Central memory CD4-positive, alpha-beta T cell (primary cell): ENCODE measurements at places on chromosomes 3 and 15.

GRCh38 chr3:188472336-188472735, 318.4 kb downstream of the LPP start:
- DNase-seq, result no peak

- DNase-seq, result no peak
Observed at GRCh38 chr3:49882166-49882565, 12.5 kb upstream of the CAMKV start.

GRCh38 chr3:108088146-108088545, 2.7 kb downstream of the CD47 start:
- no peak for DNase-seq

DNA sequence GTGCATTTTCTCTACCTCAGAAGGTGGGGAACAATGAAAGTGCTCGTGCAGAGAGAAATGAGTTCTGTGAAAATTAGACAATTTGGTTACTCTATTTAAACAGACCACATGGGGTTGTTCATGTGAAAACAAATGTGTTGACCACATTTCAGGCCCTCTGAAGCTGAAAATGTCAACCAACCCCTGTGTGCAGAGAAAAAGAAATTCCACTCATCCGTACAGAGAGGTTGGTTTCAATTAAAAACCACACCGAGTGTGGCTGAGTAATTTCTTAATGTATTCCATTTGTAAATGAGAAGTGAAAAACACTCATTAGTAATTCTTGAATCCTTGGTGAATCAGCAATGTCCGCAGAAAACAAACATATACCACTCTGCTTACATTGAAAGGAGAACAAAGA, 46.9 kb upstream of the SLC7A14 start:
- no peak for DNase-seq

- DNase-seq, result no peak
Observed at GRCh38 chr15:40108061-40108854, 421 bp downstream of the BMF start.

DNA sequence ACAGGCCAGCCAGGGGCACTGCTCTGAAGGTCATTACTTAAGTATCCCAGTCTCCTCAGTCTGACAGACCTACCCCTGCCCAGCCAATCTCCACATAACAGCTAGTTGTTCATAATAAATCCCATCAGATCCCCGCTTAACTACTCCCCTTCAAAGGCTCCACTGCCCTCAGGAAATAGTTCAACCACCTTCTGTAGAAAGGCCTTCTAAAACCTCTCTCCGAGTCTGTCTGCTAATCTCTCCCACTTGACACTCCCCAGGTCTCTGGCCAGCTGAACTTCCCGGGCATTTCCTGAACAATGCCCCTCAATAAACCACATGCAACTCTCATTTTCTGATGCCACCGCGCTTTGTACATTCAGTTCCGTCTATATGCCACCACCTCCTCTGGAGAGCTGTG, 6.0 kb downstream of the PRC1 start:
- no peak for DNase-seq

- no peak for DNase-seq
Observed at GRCh38 chr15:93997071-93997658, 234.2 kb upstream of the MCTP2 start.
